ENCODE measurements at places on chromosomes 3 and 15. TPM values are rescaled to one million over a fixed set of nuclear protein-coding genes. Genes with fewer than 3 reads are reported as not detected.

Gene ECE2
- total RNA-seq, result not detected

GRCh38 chr3:105733356-105733755 lies 135.5 kb downstream of the CBLB start:
- no peak for DNase-seq

DNA sequence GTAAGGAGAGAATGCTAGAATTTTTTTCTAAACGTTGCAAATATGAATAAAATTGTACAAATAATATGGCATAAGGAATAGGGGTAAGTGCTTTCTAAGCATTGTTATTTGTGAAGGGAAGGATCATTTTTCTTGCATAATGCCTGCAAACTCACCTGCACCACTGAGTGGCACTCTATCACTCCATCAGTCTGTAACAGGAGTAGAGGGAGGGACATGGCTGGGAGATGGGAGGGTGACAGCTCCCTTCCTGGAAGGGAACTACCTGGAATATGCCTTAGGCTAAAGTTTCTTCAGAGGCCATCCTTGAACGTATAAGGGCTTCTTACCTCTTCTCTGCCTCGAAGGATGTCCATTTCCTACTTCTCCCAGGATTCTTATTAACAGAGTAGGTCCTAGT lies 3.0 kb downstream of the NAALADL2 start:
- no peak for DNase-seq

Gene PLXNB1
- 30.0 TPM for total RNA-seq

Gene SERINC4
- total RNA-seq, result not detected

DNA sequence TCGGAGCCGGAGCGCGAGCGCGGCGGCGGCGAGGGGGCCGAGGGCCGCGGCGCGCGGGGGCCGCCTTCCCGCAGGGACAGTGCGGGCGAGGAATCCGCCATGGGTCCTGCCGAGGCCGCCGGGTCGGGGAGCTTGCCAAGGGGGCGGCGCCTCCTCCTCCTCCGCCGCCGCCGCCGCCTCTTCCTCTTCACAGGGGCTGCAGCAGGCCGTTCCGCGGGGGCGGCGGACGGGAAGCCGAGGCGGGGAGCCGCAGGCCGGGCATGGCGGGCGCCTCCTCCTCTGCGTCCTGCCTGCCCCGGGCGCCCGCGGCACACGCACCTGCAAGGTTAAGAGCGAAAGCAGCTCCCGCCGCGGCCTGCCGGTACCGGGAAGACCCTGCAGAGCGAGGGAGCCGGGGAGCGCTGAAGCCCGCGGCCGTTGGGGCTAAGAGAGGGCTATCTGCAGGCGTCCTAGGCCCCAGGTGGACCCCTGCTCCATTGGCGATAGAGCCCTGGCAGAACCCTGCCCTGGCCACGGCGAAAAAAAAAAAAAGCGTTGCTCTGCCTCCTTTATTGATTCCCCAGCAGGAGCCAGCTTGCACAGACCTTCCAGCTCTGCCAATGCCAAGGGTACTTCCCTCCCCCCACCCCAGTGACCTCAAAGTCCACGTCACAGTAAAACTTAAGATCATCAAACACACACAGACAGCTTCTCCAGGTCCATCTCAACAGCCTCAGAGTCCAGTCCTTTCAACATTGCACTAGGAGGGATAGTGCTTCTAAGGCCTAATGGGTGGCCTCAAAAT lies at the start of gene LYSMD2:
TSS of gene LYSMD2 (minus strand) at position 134 of the 784 bp plus-strand sequence. CDS start at position 101, 33 bp downstream.
- no peak for DNase-seq

GRCh38 chr15:59371458-59372351 lies 966 bp downstream of the MYO1E start:
- DNase-seq, result peak; percentile 36
